ENCODE measurements at places on chromosomes 7 and 10.

DNA sequence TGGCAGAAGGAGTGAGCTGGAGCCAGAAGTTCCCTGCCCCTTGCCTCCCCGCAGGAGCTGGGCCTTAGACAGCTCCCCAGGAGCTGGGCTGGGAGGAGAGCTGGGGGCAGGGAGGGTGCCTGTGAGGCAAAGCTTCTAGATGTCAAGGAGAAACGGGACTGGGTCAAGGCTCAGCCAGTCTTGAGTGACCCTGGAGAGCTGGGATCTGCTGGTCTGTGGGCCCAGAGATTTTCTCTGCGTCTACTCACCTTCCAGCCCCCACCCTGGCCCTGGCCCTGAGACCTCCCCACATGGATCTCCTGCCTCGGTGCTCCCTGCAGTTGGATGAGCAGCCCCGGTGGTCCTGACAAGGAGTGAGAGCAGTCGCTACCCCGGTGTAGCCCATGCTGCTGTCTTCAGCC lies 20.3 kb upstream of the SHH start:
- DNase-seq, result no peak

- no peak for DNase-seq
These were observed 29.8 kb upstream of the FGFR2 start for GRCh38 chr10:121627876-121628581.

DNA sequence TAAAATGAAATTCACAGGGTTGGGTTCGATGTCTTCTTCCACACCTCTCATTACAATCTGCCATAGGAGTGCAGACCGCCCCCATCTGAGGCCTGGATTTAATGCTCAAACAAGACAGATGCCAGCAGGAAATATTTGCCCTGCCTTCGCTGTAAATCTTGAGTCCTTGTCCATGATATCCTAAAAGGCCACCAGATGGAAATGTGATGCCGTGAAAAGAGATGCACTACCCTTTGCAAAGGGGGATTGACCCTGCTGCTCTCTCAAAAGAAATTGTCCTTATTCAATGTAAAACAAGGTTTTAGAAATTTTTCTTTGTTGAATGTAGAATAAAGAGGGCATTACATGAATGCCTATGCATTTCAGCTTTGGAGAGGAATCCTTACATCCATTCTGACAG lies 37.5 kb downstream of the AGAP4 start:
- no peak for DNase-seq

GRCh38 chr10:113104047-113104446 lies 154.0 kb downstream of the TCF7L2 start:
- no peak for DNase-seq

- no peak for DNase-seq
These were observed 52.3 kb upstream of the PTPN12 start for GRCh38 chr7:77484785-77485184.

DNA sequence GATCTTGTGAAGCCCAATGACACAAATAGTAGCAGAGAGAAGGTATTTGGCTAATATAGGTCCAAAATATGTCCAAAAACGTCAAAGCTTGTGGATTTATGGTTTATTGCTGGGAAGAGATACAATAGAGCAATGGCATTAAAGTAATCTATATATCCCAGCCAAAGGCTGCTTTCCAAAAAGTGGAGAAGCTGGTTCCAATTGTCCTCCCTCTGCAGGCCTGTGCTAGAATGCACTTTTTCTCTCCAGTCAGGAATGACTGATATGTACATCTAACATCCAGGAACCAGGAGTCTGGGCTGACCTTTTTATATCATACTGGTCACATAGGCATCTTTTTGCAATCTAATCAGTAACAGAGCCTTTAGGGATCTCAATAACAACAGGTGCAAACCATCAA lies 167.1 kb upstream of the FAM3C start:
- DNase-seq, result no peak

DNA sequence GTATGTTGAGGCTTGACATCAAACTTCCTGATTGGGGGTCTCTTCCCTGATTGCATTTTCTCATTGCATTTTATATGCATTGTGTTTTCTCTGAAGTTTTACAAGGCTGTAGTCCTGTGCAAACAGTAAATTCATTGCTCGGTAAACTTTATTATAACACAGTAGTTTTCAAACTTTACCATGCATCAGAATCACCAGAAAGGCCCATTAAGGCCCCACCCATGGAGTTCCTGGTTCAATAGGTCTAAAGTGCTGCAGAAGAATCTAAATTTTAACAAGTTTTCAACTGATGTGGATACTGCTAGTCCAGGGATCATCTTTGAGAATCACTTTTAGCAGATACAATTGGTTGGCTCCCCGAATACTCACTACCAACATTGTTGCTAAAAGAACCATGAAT lies 634.7 kb upstream of the LRRTM3 start:
- no peak for DNase-seq

DNA sequence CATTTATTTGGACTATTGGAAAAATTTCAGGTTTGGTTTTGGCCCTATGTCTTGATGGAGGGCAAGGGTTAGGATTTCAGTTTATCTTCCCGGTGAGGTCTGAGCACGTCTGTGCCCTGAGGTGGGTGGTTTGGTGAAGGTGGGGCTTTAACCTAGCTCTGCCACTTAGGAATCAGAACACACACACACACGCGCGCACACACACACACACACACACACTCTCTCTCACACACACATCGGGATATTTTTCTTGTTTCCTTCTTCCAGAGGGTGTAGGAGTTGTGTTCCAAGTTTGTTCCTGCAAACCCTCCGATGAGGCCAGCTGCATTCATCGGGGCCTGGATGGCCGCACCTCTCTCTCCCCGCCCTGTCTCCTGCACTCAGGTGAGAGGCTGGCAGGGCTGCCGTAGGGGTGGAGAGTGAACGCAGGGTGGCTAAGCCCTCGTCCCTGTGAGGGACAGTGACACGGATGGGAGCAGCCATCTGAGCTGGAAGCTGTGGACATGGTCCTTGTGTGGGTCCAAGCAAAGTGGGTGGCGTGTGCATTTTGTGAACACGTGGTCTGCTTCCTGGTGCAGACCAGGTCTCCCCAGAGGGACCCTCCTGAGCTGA lies 34.2 kb downstream of the CHST12 start:
- no peak for DNase-seq

DNA sequence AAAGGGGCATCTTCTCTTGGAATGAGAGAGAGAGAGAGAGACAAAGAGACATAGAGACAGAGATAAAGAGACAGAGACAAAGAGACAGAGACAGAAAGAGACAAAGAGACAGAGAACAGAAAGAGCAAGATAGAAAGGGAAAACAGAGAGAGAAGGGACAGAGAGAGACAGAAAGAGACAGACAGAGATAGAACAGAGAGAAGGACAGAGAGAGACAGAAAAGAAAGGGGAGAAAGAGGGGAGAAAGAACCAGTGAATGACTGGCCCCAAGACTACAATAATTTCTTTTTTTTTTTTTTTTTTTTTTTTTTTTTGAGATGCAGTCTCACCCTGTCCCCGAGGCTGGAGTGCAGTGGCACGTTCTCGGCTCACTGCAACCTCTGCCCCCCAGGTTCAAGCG lies 7.6 kb downstream of the TMEM130 start:
- no peak for DNase-seq

DNA sequence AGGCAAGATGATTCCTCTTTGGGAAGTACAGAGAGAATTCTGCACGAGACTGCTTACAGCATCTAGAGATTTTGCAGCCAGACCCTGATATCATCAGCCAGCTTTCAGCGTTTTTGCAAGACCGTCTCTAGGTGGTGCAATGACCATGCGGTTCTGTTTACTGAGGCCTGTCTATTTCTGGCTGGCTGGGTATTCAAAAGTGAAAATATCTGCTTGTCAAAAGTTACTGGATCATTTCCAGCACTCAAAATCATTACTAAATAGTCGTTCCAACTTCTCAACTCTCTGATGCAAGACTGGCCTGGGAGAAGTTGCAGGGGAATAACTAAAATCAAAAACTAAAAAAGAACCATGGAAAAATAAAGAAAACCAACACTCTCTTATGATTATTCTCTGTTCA lies 240.1 kb downstream of the ELMO1 start:
- no peak for DNase-seq

- DNase-seq, result no peak
These were observed 690.6 kb downstream of the AUTS2 start for GRCh38 chr7:70288781-70289456.

DNA sequence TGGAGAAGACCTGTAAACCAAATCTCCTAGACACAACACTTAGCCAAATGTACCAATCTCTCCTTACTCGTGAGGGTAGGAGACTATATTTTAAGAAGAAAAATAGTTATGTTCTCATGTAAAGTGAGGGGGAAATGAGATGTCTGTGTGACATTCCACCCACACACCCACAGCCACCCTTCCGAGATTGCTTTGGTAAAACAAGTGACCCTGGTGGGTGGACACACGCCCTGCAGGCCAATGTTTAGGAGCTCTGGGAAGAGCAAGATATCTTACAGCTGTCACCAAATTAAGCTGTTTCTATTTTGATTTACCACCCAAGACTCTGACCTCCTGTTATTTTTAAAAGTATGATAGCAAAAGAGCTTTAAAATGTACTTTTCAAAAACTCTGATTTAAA lies 147.2 kb upstream of the PFKP start:
- no peak for DNase-seq

DNA sequence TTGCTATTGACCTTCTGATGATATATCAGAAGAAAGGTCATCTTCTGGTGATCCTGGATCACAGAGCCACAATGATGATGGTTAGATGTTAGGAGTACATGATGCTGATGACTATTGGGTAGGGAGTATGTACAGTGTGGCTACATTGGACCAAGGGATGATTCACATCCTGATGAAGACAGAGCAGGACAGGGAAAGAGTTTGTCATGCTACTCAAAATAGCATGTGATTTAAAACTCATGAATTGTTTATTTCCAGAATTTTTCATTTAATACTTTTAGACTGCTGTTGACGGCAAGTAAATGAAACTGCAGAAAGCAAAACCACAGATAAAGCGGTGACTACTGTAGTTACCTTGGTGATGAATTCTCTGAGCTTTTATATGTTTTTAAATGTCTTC lies 397.3 kb downstream of the PPP1R3A start:
- no peak for DNase-seq

DNA sequence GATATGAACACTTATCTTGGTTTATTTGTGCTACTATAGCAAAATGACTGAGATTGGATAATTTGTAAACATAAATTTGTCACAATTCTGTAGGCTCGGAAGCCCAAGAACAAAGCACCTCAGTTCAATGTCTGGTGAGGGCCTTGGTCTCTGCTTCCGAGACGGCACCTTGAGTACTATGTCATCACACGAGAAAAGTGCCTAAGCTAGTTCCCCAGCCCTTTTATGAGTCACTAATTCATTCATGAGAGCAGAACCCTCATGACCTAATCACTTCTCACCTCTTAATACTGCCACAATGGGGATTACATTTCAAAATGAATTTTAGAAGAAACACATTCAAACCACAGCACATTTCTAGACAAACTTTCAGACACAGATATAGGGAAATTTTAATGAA lies 52.0 kb upstream of the PRSS1 start:
- DNase-seq, result no peak

DNA sequence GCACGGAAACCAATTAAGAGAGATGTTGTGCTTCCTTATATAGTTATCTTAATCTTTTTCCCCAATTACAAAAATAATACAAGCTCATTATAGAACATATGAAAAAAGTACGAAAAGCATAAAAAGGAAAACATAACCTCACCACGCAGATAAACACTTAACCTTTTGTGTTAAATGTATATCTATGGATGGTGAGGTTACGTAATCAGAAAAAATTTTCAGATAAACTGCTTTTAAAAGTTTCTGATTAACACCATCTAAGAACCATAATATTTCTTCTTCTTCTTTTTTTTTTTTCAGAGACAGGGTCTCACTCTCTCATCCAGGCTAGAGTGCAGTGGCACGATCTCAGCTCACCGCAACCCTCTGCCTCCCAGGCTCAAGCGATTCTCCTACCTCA lies 49.2 kb upstream of the SPOCK2 start:
- DNase-seq, result no peak

DNA sequence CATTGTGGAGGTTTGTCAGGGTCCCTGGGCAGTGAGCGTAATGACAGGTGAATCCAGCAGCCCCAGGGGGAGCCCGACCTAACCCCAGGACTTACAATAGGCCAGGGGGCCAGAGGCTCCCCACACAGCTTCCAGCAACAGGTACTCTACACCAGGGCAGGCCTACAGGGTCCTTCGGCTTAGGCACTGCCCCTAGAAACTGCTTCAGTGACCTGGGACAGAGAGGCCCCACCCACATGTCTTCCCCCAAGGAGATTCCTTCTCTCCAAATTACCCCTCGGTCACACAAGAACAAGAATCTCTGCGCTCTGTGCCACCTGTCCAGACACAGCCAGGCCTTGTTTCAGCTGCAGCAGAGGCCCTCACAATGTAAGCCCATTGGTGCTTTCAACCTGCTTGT lies 24.4 kb downstream of the SKIDA1 start:
- DNase-seq, result no peak

GRCh38 chr10:80509403-80510161 lies 28.1 kb upstream of the SH2D4B start:
- no peak for DNase-seq

DNA sequence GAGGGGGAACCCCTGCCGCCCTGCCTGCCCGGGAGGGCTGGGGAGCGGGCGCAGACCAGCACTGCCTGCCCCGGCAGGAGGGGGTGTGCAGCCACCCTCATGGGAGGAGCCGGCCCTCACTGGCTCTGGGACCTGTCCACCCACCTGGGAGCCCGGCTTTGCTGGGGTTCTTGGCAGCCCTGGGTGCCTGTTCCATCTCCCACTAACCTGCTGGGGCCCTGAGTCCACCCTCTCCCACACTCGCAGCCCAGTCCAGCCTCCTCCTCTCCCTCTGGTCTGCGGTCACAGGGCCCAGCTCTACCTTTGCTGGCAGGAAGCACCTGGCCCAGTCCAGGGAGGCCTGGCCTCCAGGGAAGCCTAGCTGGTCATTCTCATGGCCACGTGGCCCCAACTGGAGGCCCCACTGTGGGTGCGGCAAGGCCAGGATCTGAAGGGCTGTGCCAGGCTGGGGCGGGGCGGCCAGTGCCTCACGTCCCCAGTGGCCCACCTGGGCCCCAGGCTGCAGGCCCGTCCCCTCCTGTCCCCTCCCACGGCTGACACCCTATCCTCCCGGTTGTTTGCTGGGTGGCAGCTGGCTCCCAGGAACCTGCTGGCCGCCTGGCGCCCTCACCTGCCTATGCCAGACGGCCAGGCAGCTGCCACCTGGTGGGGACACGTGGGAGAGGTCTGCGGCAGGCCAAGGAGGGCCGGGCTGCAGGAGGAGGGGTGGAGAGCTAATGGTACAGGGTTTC lies at the start of gene TMEM184A:
TMEM184A (minus strand) TSS at position 393 of the 731 bp plus-strand sequence. CDS start 721 bp downstream, outside the sequence.
- no peak for DNase-seq

- no peak for DNase-seq
These were observed 1.1 kb downstream of the RADIL start for GRCh38 chr7:4882169-4883032.

GRCh38 chr10:11235771-11236170 lies 218.1 kb downstream of the CELF2 start:
- DNase-seq, result no peak

GRCh38 chr10:7846591-7846990 lies 28.3 kb downstream of the TAF3 start:
- no peak for DNase-seq

DNA sequence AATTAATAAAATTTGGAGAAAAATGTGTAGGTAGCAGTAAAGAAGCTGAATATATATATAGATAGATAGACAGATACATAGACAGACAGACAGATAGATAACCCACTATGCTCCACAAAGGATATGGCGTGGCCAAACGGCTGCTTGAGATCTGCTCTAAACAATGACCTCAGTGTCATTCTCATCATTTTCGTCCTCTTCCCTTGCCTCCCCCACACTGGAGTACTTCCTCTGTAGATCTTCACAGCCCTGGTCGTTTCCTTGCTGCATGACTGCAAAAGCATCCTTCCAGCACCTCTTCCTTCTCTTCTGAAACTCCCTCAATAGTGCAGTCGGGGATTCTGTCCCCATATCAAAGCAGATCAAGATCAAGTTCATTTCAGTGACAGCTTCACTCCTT lies 35.6 kb upstream of the ATP6V0A4 start:
- DNase-seq, result no peak

Measured in cortex of kidney (tissue), 1 donor.